ENCODE measurements at places on chromosomes 16 and 17.

- DNase-seq, result no peak
Measured at GRCh38 chr17:66965801-66966262, 1.3 kb downstream of the CACNG4 start.

GRCh38 chr16:23917621-23918020 is 81.8 kb downstream of the PRKCB start:
- DNase-seq, result no peak

DNA sequence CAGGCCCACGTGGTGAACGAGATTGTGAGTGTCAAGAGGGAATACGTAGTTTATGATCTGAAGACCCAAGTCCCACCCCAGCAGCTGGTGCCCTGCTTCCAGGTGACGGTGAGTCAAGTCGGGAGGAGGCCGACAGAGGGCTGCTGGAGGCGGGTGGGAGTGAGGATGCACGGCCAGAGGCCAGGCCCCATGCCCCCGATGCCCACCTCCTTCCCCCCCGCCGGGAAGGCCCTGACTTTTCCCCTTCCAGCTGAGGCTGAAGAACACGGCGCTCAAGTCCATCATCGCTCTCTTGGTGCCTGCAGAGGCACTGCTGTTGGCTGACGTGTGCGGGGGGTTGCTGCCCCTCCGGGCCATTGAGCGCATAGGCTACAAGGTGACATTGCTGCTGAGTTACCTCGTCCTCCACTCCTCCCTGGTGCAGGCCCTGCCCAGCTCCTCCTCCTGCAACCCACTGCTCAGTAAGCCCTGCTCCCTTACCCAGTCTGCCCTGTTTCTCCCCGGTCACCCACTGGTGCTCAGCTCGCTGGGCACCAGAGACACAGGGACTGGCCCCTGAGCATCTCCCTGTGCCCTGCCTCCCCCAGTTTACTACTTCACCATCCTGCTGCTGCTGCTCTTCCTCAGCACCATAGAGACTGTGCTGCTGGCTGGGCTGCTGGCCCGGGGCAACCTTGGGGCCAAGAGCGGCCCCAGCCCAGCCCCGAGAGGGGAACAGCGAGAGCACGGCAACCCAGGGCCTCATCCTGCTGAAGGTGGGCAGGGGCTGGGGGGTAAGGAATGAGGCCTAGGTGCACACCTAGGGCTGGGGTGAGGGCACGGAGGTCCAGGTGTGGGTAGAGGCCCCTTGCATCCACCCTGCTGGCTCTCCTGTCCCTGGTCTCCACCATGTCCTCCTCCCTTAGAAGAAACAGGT is 2.6 kb downstream of the ZACN start:
- no peak for DNase-seq

- no peak for DNase-seq
Measured at GRCh38 chr17:43314611-43315011, 80.8 kb upstream of the RNU2-1 start.

- peak; percentile 64 for DNase-seq
Measured at GRCh38 chr17:78842881-78843565, 2.4 kb upstream of the USP36 start.

DNA sequence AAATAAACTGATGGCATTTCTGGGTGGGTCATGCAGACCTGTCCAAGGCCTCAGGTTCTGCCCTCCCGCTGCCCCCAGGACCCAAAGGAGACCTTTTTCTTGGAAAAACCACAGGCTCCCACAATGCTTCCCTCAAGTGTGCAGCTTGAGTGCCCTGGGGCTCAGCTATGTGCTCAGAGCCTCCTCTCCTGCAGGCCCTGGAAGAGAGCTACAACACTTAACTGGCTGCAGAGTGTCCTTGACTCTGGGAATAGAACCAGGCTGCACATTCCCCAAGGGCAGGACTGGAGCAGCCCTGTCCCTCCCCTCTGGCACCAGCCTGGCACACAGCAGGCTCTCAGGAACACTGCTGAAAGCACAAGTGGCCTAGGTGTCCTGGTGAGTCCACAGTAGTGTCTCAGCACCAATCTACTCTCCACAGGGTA is 4.8 kb upstream of the SREBF1 start:
- no peak for DNase-seq

DNA sequence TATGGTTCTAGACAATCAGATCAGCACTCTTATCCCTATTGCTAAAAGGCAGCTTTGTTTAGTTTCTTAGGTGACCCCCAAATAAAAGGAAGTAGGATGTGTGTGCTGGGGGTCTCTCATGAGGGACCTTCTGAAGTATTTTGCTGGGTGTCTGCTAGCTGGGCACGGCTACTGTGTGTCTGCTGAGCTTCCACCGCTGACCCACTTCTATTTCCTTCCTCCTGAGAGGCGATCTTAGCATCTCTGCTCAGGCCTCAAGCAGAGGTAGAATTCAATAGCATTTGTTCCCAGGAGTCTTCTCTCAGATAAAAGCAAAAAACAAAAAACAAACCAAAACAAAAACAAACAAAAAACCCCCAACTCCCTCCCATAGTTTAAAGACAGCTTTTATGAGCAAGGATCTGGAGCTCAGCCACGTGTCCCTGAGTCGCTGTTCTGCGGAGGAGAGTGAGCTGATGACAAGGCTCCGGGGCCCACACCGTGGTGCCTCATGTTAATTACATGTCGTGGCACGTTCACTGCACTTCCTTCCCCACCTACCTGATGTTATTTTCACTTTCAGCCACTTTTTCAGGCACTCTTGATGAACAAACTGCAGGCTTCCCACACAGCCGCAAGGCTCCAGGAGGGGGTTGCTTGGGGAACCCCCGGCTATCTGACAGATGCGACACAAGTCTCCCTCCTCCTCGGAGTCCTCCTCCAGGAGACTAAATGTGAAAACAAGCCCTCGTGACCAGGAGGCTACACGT is 83.5 kb downstream of the MARCHF10 start:
- DNase-seq, result peak; percentile 44

- DNase-seq, result no peak
Measured at GRCh38 chr16:82761858-82762257, 135.1 kb downstream of the CDH13 start.

GRCh38 chr16:80971819-80972218 is 34.9 kb downstream of the CMC2 start:
- DNase-seq, result no peak

DNA sequence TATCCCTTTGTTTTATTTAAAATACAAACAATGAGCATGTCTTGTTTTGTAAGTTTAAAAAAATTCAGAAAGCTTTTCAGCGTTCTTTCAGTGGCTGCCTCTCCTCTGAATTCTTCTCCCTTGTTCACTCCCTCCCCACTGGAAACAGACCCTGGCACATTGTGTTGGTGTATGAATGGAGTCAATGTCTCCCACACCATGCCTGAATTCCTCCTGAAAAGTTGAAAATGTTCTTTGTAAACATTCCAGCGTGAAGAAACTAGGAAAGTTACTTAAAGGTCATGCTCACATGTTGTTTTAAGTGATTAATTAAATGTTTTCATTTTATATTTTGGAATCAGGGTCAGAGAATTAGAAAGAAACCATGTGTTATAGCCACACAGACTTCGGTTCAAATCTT is 136.9 kb upstream of the DYNLRB2 start:
- DNase-seq, result no peak

- DNase-seq, result no peak
Measured at GRCh38 chr17:81179220-81179619, 13.2 kb upstream of the AATK start.

DNA sequence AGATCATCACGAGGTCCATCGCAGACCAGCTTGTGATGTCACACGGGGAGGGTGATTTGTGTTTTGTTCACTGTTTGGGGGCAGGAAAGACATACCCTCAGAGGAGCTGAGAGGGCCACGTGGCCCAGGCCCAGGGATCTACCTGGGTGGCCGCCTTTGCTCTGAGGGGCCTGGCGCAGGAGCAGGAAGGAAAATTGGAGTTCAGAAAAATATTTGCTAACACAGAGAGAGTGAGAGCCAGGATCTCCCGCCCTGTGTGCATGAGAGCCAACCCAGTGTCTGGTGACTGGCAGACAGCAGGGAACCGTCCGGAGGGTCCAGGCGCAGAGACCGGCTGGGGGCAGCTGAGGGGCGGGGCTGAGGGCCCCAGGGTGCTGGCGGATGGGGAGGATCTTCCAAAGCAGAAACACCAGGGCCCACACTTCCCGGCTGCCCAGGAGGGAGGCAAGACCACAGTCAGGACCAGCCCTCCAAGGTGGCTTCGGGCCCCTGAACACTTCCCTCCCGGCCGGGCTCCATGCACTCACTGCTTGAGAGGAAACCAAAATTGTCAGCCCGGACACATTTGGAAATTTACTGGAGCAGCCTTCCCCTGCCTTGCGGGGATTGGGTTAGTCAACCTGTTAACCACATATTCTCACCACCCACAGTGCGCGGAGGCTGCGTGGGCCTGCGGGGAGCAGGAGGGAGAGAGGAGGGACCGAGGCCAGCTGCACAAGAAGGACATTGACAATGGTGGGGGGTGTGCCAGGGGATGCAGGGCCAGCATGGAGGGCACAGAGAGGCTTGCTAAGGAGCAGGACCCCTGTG is 52.6 kb downstream of the RBFOX3 start:
- no peak for DNase-seq

DNA sequence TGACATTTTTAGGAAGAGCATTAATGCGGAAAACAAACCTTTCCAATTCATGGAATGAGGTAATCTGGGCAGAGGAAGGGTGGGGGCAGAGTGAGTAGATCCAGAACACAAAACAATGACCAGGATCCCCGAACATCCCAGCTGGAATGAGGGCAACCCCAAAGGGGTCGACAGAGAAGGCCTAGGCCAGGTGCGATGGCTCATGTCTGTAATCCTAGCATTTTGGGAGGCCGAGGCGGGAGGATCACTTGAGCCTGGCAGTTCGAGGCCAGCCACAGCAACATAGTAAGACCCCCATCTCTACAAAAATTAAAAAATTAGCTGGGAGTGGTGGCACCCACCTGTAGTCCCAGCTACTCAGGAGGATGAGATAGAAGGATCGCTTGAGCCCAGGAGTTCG is 64.7 kb downstream of the ZFHX3 start:
- DNase-seq, result no peak

- DNase-seq, result no peak
Measured at GRCh38 chr16:52677501-52677900, 130.6 kb upstream of the TOX3 start.

GRCh38 chr16:51392521-51393187 is 241.6 kb upstream of the SALL1 start:
- DNase-seq, result no peak

- DNase-seq, result no peak
Measured at GRCh38 chr16:89864527-89864820, 8.9 kb upstream of the TCF25 start.

GRCh38 chr17:40251576-40251975 is 32.5 kb downstream of the WIPF2 start:
- DNase-seq, result no peak

- no peak for DNase-seq
Measured at GRCh38 chr16:9446471-9447194, 355.2 kb downstream of the HAPSTR1 start.

- no peak for DNase-seq
Measured at GRCh38 chr17:4696437-4696805, 7.5 kb downstream of the PELP1 start.
